ENCODE measurements at places on chromosomes 1 and 21. TPM values are rescaled to one million over a fixed set of nuclear protein-coding genes. Genes with fewer than 3 reads are reported as not detected.

GRCh38 chr21:19830446-19830845, 1167.8 kb upstream of the NCAM2 start:
- DNase-seq, result no peak

DNA sequence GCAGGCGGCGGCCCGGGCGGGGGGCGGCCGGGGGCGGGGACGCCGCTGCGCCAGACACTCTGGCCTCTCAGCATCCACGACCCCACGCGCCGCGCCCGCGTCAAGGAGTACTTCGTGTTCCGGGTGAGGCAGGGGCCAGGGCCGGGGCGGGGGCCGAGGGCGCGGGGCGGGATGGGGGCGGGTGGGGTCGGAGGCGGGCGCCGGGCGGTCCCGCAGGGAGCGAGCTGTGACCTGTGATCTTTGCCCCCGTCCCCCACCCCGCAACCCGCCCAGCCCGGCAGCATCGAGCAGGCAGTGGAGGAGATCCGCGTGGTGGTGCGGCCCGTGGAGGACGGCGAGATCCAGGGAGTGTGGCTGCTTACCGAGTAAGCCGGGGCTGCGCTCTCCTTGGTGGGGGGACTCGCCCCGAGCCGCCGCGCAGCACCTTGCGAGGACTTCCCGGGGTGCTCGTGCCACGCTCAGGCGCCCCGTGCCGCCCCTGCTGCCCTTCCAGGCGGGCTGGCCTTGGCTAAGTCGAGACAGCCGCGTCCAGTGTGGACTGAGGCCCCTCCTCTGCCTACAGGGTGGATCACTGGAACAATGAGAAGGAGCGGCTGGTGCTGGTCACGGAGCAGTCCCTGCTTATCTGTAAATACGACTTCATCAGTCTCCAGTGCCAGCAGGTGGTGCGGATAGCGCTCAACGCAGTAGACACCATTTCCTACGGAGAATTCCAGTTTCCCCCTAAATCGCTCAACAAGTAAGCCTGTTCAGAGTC, 514 bp downstream of the TPRG1L start:
- peak; percentile 85 for DNase-seq

- no peak for DNase-seq
Measured at GRCh38 chr1:34929497-34929852, at the start of gene DLGAP3. TSS of gene DLGAP3 (minus strand) at chr1:34929650. CDS start at chr1:34905383, 24,267 bp downstream.

GRCh38 chr1:183609313-183609712, 19.1 kb upstream of the NCF2 start:
- peak; percentile 54 for DNase-seq

DNA sequence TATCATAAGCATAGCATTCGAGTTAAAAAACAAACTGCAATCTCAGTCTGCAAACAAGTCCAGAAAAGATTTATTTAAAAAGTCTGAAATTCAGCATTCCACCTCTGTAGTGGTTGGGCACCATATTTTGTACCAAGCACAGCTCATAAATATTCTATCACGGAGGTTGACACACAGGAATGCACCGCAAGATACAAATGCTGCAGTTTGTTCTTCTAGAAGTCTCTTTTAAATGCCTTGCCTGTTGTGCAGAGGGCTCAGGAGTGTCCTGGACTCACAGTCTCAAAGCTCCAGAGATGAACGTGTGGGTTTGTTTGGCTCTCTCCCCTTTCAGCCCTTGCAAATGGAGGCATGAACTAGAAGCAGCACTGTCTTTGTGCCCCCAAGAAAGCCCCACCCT, 212.4 kb upstream of the USP24 start:
- no peak for DNase-seq

- DNase-seq, result no peak
Measured at GRCh38 chr1:175383239-175383638, 190.7 kb upstream of the KIAA0040 start.

- DNase-seq, result no peak
Measured at GRCh38 chr21:39175154-39175553, 8.1 kb downstream of the PSMG1 start.

DNA sequence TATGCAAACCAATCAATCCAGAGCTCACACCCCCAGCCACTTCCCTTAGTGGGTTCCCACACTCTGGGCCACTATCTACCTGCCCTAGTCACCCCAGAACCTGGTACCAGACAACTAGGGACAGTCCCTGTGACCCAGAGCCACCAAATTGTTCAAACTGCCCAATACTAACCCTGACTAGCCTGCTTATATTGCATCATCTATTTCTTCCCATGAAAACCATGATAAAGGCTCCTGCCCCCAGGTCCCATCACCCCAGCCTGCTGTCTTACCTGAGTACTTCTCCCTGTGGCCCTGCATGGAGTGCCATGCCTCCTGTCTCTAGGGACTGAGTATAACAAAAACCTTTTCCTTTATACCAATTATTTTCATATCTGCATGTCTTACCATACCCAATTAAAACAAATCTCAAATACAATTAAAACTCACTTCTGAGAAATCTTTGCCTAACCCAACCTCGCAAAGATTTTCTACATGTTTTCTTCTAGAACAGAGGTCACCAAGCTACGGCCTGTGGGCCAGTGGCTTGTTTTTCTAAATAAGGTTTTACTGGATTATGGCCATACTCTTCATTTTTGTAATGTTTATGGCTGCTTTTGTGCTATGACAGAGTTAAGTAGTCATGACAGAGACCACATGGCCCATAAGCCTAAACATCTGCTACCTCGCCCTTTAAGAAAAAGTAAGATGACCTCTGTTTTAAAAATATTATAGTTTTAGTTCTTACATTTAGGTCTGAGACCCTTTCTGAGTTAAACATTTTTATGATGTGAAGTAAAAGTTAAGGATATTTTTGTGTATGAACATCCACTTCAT, 31.0 kb upstream of the NID1 start:
- DNase-seq, result no peak

GRCh38 chr1:167101754-167102153, 7.9 kb downstream of the STYXL2 start:
- no peak for DNase-seq

The AKR7A3 gene
- 3.3 TPM for polyA plus RNA-seq

The HECTD3 gene
- 54.3 TPM for polyA plus RNA-seq

The PSRC1 gene
- 2.4 TPM for polyA plus RNA-seq

The TARBP1 gene
- polyA plus RNA-seq, result 79.7 TPM

The DPT gene
- 12.9 TPM for polyA plus RNA-seq
